Activated gamma-delta T cell treated with anti-CD3 and anti-CD28 coated beads, Interleukin-2, amount 50 U/mL, for 16 hours (primary cell): ENCODE measurements at places on chromosomes 1 and 21.

- DNase-seq = peak; percentile 74
These were observed 44.2 kb upstream of the ECE1 start for GRCh38 chr1:21334214-21335087.

- no peak for DNase-seq
These were observed 284.0 kb downstream of the PTPRC start for GRCh38 chr1:198922638-198923430.

DNA sequence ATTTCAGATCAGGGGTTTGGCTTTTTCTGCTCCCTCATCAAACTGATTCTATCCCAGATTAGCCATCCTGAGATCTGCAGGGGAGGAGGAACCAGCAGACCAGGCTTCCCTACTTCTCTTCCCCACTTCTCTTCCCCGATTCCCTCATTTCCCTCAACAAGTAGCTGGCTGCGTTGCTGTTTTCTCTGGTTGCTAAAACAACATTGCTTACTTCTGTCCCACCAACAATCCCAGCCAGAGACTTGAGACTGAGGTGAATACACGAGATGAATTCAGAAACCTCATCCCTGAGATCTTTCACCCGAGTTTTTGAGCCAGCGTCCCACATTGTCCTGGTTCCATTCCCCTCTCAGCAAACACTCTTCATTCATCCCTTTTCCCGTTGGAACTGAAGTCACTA is 22.4 kb downstream of the DYRK3 start:
- DNase-seq = no peak

DNA sequence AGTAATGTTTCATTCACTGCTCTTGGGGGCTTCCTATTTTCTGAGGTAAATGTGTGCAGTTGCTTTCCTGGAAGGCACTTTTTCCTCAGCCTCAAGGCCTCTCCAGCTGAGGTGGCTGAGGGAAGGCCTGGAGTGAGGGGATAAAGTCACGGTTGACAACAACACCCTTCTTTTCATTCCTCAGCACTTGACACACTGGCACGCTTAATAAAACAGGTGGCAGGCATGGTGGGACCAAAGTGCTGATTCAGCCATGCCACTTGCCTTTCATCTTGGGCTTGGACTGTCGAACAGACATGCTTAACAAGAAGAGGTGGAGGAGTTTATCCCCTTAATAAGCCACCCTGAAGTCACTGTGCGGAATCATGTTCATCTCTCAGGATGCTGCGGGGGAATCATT is 23.6 kb upstream of the GRHL3 start:
- no peak for DNase-seq

DNA sequence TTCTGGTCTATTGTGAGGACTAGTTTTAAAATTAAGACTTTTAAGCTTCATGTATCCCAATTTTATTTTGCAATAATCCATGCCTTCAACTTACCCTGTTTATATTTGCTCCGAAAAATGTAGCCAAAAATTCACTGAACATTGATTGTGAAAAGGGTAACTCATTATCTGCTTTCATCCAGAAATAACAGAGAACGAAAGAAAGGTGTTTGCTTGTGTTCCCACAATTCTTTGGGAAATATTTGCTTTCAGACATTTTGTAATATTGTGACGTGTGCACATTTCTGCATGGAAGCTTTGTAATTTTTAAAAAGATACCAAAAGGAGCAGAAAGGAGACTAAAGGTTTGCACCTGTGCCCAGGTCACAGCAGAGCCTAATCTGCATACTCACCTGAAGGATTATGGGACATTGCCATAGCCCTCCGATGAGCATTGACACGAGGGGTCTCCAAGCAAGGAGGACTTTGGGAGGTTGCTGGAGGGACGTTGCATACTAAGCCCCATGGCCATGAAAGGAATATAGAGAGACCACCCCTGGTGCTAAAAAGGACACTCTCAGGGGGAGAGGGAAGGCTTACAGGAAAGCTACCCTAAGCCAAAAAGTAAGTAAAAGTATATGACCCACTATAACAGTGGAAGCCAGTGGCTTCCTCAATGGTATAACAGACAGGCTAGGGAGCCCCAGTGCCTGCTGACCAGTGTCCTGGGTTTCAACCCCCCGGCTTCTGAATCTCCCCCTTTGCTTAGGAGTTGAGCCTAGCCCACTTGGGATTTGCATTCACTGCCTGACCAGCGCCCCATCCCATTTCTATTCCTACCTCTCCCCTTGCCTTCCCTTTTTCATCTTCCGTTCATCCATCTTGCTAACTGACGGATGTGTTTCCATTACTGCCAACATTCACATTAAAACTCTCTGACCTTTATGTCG is 148.6 kb upstream of the ZC3H12A start:
- DNase-seq = no peak

GRCh38 chr21:44391345-44392091 is 38.1 kb downstream of the TRPM2 start:
- no peak for DNase-seq

GRCh38 chr1:52615489-52616042 is 13.4 kb downstream of the GPX7 start:
- DNase-seq = no peak

DNA sequence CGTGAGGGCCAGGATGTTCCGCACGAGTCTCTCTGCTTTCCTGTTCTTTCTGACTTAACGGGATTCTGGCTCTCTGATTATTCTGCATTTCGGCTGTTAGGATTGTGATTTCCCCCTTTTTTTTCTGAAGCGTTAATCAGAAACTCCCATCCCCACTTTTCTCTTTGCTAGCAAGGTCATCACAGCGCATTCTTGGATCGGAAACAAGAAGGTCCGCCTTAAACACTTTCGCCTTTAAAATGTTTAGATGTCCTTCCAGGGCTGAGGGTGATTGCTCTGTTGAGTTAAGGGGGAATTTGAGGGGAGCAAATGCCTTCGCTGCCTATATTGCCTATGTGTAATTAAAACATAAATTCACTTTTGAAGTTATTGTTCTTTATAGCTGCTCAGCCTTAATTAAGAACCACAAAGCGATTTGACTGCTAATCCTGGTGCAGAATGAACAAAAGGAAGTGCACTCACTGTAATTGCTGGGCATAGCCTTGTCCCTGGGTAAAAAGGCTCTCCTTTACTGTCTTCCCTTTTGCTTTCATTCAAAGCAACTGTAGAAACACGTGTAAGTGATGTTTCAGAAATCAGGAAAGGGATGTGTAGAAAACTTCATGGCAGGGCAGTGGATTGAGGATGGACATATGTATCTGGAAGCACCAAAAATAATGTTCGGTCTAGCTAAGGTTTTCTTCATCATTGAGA is 1.2 kb downstream of the LAMC1 start:
- no peak for DNase-seq

GRCh38 chr1:178188306-178188705 is 94.4 kb downstream of the RASAL2 start:
- no peak for DNase-seq

DNA sequence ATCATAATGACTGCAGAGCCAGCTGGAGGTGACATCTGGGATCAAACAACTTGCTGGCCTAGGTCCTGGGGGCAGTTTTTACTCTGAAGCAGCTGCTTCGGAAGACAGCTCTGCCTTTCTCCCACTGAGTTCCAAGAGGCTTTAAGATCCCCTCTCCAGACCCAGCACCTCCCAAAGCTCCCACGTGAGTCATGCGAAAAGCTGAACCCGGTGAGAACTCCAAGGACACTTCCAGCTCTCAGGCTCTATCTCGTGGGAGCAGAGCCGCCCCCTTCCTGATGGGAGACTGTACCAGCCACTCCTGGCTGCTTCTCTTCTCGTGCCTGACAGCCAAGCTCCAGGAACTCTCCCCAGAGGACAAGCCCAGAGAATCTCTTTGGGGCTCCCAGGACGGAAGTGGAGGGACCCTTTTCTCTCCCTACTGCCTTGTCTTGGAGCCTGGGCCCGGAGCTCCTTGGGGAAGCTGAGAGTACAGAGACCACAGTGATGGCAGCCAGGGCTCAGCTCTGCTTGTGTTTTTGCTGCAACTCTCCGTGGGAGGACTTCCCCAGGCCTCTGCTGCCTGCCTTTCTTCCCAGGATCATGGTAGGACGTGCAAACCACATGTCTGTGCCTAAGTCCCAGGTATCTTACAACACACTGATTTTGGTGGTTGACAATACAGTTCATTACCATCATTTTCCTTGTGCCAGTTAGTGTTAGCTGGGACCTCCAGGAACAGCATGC is 40.6 kb downstream of the STUM start:
- DNase-seq = no peak

GRCh38 chr1:184499616-184500015 is 112.8 kb downstream of the C1orf21 start:
- no peak for DNase-seq

- DNase-seq = no peak
These were observed 36.0 kb downstream of the ZNF281 start for GRCh38 chr1:200373811-200374231.

GRCh38 chr1:22256213-22256512 is 113.3 kb upstream of the WNT4 start:
- no peak for DNase-seq

DNA sequence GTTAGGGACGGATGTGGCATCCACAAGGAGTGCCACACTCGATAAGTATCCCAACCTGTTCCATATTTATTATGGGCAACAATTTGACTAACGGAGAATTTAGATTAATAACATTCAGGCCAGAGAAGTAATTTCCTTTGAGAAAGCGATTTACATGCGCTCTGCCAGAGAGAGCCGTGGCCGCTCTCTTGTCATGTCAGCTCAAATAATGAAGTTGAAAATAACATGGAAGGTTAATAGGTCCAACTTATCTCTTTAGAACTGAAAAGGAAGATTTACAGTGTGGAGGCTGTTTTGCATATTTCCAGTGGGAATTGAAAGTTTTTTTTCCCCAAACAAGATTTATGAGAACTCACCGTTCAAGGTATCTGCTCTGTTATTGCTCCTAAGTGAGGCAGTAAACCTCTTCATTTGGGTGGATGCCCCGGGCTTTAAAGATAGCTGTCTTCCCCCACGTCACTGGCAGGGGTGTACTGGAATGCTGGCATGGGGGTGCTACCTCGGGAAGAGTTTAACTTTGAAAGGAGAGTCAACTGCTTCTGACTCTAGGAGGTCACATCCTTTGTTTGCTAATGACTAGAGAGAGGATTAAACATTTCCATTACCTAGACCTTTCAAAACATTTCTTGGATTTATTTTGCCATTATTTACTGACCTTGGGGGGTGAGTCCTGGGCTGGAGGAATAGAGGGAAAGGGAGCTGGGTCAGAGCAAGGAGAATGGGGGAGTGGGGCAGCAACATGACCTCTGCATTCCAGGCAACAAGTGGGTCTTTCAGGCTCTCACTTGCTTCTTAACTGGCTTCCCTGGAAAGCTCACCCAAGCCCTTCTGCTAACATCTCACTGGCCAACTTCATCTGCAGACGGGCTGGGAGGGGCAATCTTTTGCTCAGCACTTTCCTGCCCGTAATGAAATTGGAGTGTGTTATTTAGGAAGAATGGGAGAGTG is 204.2 kb downstream of the CAMTA1 start:
- DNase-seq = no peak

GRCh38 chr1:14292520-14292919 is 306.0 kb upstream of the KAZN start:
- no peak for DNase-seq

DNA sequence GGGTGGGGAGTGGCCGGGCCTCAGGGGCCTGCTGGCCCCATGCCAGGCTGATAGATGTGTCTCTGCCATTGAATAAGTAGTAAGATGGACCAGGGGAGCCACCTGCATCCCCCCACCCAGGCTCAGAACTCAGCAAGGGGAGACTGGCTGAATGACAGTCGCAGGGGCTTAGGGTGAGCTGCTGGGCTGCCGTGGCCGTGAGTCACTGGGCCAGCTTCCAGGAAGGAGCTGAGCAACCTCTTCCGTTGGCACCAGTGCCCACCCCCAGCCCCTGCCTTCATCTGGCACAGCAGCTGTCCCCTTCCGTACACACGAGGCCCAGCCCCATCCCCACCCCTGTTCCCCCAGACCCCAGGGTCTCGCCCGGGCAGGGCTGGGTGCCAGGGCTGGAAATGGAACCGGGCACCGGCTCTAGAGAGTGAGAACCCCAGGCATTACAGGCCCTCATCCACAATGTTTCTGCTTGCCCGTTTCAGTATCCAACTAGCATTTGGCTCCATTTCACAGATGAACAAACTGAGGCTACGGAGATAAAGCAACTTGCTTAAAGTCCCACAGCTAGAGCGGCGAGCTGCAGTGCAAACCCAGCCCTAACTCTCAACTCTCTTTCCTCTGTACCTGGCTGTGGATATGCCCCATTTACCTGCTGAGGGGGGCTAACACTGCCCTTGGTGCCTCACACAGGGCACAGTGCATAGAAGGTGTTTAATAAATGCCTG is 10.2 kb downstream of the WNT4 start:
- no peak for DNase-seq

DNA sequence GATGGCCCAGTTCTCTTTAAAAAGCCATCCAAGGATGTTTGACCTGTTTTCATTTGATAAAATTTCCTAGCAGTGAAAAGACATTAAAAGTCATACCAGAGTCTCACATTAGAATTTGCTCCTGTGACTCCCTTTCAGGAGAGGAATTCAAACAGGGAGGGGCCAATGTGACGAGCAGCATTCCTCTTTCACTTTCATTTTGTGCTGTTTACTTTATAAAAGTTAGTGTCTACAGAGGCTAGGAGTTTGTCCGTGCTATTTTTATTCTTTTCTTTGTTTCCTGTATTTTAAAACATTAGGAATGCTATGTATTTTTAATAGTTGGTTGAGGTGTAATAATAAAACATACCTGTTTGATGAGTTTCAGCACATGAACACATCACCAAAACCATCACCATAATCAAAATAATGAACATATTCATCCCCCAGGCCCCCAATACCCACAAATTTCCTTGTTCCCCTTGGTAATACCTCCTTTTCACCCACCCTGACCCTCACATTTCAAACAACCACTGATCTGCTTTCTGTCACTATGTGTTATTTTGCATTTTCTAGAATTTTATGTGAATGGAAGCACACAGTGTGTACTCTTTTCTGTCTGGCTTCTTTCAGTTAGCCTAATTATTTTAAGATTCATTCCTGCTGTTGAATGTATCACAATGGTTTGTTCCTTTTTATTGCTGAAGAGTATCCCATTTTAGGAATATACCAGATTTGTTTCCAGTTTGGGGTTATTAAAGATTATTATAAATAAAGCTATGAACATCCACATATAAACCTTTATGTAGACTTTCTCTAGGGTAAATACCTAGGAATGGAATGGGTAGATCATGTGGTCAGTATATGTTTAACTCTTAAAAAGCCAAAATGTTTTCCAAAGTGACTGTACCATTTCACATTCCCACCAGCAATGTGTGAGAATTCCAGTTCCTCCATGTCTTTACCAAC is 129.5 kb downstream of the TENT5C start:
- no peak for DNase-seq

- DNase-seq = no peak
These were observed 3.9 kb downstream of the TACSTD2 start for GRCh38 chr1:58573138-58573537.

DNA sequence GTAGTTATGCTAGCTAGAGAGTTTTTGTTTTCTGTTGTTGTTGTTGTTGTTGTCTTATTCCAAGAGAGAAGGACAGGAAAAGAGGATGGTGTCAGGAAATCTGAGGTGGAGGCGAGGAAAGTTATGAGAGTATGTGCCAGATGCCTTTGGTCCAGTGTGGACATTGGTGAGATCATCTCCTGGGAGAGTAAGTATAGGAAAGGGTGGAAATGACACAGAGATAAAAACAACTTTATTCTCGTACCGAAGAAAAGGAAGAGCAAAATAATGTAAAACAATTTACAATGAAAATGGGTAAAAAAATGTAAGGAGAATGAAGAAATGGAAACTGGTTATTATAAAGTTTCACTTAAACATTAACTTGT is 97.4 kb upstream of the ADGRL2 start:
- DNase-seq = no peak

- no peak for DNase-seq
These were observed 49.4 kb downstream of the TMCO4 start for GRCh38 chr1:19750101-19750881.
